Activated CD4-positive, alpha-beta T cell treated with anti-CD3 and anti-CD28 coated beads for 36 hours (primary cell): ENCODE measurements at places on chromosomes 6 and 20.

DNA sequence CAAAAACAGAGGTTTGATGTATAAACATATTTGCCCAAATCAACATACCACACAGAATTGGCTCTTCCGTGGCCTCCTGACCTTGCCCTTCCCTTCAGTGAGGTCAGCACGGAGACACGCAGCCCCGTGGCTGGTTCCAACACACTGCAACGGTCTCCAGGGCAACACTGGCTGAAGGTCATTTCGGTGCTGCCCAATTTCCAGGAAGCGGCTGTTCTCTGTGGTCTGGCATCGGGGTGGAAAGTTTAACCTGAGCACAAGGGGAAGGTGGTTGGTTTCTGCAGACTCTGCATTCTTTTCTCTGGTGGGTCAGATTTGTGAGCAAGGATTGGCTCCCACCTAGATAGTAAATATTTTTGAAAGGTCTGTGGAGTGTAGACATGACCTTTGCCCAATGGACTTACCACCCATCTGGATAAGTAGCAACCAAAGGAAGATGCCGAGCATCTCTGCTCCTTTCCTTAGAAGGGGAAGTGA is 177.6 kb upstream of the PHACTR1 start:
- no peak for DNase-seq

DNA sequence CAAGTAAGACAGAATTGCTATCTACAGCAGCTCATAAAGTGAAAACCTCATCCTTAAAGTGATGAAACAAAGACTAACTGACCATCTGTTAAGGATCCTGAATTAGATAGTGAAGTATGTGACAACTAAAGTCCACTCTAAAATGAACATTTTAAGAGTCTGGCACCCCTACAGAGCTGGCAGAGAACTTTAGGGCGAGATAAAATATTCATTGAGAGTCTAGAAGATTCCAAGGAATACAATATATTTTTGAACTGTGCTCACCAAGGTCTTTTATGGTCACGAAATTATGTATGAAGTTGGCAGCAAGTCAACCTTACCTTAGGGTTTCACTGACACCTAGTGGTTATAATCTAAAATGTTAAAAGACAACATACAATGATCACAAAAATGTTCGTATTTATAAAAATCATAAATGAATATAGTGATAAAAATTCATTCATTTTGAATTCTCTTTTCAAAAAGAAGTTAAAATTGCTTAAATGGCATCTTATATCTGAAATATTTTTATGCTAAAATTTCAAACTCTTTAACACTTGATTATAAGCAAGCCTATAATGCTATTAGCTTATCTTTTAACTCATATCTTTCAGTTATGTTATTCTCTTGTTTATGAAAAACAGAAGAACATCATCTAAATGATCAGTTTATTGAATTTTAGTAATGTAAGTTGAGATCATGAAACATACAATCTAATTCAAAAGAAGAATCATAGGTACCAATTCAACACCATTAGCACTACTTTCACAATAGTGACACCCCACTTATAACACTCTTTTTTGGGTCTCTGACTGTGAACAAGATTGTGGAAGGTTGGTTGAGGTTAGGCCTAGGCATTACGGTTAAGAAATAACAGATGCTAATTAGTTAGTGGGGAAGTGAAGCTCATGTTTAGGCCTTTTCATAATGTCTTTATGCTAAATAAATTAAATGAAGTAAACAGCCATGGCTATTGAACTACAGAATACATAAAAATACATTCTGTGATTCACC is 27.5 kb downstream of the RSPH3 start:
- DNase-seq: no peak

GRCh38 chr6:160207618-160208017 is 51.0 kb downstream of the SLC22A2 start:
- no peak for DNase-seq

DNA sequence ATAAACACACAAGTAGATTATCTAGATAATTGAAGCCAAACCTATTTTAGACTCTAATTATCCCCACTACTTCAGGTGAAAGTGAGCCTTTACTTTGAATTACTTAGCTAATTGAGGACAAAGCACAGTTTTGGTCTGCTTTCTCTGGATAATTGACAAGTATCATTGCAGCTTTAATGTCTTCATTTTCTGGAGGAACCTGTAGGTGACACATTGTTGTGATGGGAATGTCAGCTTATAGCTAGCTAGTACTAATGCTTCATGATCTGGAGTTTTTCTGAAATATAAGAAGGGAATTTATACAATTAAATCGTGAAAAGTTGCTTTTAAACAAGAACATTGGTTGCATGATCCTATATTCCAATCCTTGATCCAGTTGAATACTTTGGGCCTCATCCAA is 319.3 kb upstream of the CITED2 start:
- no peak for DNase-seq

GRCh38 chr6:116335612-116336215 is 35.0 kb upstream of the DSE start:
- DNase-seq: no peak

GRCh38 chr6:115945812-115946211 is 114.9 kb downstream of the FRK start:
- no peak for DNase-seq

- no peak for DNase-seq
These were observed 3.0 kb upstream of the CDK5RAP1 start for GRCh38 chr20:33404281-33404680.

DNA sequence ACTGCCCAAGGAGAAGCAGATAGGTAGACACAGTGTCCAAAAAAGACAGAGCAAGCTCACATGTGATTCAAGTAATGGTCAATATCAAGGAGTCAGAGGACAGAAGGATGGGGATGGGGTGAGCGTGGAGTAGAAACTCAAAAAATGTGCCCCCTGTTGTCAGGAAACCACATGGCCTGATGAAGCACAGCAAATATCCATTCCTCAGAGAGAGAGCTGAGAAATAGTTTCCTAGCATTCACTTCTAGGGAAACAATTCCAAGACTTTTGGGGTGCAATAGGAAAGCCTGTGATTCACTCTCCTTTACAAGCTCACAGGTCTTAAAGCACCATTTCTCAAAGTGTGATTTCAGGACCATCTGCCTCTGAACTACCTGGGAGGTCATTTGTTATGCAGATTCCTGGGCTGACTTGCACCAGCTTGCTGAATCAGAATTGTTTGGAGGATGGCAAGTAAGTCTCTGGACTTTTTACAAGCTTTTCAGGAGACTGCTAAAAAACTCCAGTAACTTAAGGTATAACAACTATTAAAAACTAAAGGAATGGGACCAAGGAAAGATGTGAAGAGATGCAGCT is 432.8 kb downstream of the HDGFL1 start:
- no peak for DNase-seq

- DNase-seq: no peak
These were observed 343.7 kb downstream of the HAO1 start for GRCh38 chr20:7596541-7596940.

GRCh38 chr6:158475344-158476302 is 84.3 kb upstream of the TMEM181 start:
- no peak for DNase-seq

DNA sequence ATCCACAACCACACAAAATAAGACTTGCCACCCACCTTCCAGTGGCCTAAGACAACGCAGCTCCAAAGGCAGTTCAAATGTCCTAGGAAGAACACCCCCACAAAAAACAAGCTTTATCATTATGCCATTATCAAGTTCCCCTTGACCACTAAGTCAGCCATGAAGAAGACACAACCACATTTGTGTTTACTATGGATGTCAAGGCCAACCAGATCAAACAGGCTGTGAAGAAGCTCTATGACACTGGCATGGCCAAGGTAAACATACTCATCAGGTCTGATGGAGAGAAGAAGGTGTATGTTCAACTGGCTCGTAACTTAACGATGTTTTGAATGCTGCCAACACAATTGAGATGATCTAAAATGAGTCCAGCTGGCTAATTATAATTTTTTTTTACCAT is 26.1 kb downstream of the SEC63 start:
- no peak for DNase-seq

- DNase-seq: no peak
These were observed 701.9 kb upstream of the MAP3K7 start for GRCh38 chr6:91288741-91289140.

DNA sequence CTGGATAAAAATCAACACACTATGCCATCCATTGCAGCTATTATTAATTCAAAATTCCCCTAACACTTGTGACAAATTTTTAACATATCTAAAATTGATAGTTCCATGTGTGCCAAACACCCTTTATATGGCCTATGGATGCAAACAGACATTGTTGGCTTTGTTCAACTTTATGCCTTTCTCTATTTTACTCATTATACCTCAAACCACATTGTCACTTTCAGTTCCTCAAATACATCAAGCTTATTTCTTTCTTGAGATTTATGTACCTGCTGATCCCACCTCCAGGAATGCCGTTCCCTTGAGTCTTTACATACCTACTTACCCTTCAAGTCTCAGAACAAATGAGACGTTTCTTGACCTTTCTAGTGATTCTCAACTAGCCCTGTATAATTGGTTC is 193.5 kb upstream of the PLN start:
- DNase-seq: no peak

GRCh38 chr6:34970957-34971356 is 81.9 kb downstream of the ANKS1A start:
- no peak for DNase-seq

DNA sequence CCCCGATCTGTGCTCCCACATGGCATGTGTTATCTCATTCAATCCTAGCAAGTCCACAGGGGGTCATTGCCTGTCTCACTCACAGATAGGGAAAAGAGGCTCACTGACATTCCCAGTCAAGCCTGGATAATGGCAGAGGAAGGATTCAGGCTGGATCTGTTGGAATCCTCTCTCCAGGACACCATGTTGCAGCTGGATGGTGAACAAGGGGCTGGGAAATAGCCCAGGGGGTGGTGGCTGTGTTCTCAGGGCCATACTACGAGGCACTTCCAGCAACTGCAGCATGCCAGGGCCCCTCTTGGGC is 5.0 kb upstream of the SPDEF start:
- DNase-seq: no peak

DNA sequence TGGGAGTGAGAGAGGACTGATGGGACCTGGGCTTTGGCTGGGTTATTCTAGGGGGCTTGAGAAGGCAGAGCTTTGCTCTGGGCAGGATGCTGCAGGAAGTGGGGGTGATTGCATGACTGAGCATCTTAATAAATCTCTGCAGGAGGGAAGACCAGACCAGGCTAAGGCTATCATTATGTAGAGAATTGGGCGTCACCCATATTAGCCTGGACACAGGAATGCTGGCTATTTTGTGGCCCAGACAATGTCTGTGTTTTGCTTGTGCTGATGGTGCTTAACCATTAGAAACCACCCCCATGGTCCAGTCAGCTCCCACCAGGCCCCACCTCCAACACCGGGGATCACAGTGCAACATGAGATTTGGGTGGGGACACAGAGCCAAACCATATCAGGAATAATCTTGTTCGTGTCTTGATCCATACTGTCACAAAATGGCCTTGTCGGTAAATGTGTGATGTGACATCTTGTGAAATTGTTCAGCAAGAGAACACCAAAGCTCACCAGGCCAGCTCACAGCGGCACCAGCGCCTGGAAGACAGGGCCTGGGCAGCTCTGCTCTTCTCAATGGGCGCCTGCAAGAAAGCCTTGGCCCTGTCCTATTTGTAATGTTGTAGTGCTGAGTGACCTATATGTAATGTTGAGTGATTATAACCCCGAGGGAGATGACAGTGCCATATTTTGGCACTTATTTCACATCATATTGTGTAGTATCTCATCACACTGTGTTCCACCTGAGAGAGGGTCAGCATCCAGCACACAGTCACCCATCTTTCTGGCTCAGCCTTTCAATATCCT is 211.8 kb downstream of the QKI start:
- no peak for DNase-seq

DNA sequence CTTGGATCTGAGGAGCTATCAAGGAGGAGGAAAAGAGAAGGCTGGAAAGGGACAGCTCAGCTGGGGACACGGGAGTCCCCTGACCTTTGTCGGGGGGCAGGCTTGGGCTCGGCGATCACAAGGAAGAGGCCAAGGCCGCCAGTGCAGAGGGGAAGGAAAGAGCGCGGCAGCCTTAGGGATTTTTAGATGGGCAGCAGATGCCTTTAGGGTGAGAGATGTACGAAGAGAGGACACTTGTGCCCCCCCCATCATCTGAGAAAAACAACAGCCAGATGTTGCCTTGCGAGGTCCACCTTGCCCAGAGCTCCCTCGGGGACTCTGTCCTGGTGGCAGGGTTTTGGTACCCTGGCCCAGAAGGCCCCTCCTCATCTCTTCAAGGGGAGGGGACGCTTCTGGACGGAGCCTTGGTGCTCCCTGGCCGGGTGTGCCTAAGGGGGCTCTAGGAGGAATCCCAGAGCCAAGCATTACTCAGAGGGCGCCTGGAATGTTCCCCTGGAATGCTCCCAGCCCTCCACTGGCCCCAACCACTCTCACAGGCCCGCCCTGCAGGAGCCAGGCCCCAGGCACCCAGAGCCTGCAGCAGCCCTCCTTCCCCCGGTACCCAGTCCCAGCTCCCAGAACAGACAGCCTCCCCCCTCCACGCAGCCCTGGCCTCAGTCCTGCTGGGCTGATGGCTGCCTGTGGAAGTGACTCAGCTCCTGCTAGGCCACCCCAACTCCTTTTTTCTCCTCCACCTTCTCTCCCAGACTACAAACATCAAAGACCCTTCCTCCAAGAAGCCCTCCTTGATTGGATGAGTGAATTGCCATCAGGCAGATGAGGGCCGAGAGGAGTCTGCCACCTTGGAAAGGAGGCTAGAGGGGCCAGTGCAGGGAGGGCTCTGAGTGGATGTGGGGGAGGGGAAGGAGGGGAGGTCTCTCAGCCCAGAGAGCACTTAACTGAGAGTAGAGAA is 1.8 kb downstream of the ADAM33 start:
- no peak for DNase-seq

GRCh38 chr6:24026050-24026449 is 100.0 kb upstream of the NRSN1 start:
- no peak for DNase-seq

DNA sequence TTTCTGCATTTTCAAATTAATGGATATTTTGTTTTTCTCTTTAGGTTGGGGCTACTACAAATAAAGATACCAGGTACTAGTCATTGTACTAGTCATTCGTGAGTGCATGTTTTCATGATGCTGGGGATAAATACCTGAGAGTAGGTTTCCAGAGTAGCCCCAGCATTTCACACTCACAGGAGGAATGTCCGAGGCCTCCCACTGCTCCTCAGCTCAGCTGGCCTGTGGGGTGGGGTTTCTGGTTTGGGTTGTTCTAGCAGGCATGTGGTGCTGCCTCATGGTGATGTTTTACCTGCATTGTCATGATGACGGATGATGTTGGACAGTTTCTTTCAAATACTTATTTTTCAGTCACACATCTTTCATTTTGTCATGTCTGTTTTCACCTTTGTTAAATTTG is 144.5 kb downstream of the SMOC2 start:
- no peak for DNase-seq

- no peak for DNase-seq
These were observed 33.0 kb downstream of the SPTLC3 start for GRCh38 chr20:13041574-13042457.

- DNase-seq: peak; percentile 12
These were observed at the start of gene F13A1 for GRCh38 chr6:6319952-6320811. Gene F13A1 (minus strand): TSS chr6:6320662. CDS start chr6:6318664, 1,998 bp downstream.
